ENCODE measurements at places on chromosomes 2 and 18.

GRCh38 chr18:43571078-43571689, 293.9 kb upstream of the SYT4 start:
- DNase-seq: no peak

DNA sequence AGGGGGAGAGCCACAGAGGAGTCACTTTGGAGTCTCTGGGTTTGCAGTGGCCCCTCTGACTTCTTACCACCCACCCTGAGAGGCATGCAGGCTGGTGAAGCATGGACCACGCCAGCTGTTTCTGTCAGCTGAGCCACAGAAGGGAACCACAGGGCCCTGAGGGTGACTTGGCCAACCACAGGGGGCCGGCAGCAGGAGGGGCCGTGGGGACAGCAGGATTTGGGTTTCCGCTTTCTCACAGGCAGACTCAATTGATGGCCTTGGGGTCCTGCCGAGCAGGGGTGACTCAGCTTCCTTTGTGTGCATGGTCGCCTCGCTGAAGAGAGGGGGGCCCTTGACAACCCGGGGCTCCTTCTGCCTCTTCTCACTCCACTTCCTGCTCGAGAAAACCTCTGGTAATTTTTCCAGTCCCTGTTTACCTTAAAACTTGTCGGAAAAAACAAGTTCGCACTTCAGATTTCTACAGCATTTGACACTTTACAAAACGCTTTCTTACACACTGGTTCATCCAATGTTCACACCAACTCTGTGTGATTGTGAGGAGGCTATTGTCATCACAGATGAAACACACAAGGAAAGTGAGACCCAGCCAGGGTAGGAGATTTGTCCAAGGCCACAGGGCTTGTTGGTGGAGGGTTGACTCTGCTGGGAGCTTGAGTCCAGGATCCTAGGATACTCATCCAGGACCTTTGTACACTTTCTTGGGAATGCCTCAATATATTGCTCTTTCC, 311.2 kb downstream of the LPIN1 start:
- no peak for DNase-seq

- no peak for DNase-seq
Measured at GRCh38 chr2:179751163-179751809, 110.1 kb downstream of the ZNF385B start.

GRCh38 chr2:30181176-30181575, 34.4 kb downstream of the YPEL5 start:
- no peak for DNase-seq

- no peak for DNase-seq
Measured at GRCh38 chr18:64180171-64180570, 31.3 kb upstream of the LINC00305 start.

DNA sequence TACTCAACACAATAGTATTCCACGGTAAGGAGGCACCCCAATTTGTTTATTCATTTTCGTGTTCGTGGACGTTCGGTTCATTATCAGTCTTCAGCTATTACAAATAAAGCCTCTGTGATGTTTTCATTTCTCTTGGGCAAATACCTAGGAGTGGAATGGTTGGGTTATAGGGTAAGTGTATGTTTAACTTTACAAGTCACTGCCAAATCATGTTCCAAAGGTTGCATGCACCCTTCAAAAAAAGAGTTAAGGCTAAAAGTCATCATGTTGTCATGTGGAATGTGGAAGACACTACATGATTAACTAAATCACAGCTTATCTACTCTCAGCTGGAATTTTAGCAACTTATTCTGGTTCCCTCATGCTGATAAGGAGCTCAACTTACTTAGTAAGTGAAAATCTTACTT, 15.8 kb downstream of the INO80C start:
- DNase-seq: no peak

DNA sequence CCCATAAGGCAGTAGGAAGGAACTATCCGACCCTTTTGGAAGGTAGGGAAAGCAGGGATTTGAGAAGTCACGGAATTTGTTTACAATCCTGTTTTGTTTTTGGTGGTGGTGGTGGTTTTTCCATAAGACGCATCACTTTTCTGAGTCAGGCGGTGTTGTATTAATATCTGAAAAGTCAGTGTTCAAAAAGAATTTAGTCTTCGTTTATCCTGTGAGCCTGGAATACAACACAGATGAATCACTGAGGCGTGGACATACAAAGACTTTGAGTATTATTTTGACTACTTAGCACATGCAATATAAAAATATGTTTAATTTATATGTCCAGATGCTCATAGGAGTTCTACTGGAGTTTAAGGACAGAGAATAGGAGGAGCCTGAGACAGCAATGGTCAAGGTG, 785 bp downstream of the ZNF892 start:
- no peak for DNase-seq

DNA sequence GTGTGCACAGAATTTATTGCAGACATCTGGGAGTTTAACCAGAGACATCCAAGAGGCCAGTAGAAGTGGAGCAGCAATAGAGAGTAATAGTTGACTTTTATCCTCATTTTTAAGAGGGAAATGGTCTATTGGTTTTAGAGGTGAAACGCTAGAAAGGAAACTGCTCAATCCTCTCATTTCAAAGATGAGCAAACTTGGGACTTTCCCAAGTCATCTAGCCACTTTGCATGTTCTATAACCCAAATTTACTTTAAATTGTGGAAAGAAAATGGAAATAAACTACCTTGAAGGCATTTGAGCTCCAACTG, 601.7 kb downstream of the ARHGAP15 start:
- no peak for DNase-seq

GRCh38 chr2:237625216-237625705, 2.1 kb upstream of the LRRFIP1 start:
- DNase-seq: no peak

DNA sequence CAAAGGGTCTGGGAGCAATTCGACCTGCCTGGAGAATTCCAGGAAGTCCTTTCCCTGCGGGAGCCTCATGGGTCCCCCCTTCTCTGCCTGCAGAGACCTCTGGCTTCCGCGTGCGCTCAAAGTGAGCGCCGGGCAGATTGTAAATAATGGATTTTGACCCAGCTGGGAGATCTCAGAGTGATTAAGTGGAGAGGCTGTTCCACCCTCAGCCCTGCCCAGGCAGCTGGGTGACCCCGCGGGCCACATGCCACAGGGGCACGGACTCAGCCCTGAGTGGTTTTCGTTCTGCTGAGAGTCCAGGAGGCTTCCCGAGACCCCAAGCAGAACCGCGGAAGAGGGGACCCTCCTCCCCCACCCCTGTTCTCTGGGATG, 1.2 kb downstream of the KCNG2 start:
- no peak for DNase-seq

GRCh38 chr2:155442755-155443372, 744.4 kb downstream of the KCNJ3 start:
- DNase-seq: no peak

GRCh38 chr2:69525261-69525660, 88.0 kb upstream of the NFU1 start:
- no peak for DNase-seq

DNA sequence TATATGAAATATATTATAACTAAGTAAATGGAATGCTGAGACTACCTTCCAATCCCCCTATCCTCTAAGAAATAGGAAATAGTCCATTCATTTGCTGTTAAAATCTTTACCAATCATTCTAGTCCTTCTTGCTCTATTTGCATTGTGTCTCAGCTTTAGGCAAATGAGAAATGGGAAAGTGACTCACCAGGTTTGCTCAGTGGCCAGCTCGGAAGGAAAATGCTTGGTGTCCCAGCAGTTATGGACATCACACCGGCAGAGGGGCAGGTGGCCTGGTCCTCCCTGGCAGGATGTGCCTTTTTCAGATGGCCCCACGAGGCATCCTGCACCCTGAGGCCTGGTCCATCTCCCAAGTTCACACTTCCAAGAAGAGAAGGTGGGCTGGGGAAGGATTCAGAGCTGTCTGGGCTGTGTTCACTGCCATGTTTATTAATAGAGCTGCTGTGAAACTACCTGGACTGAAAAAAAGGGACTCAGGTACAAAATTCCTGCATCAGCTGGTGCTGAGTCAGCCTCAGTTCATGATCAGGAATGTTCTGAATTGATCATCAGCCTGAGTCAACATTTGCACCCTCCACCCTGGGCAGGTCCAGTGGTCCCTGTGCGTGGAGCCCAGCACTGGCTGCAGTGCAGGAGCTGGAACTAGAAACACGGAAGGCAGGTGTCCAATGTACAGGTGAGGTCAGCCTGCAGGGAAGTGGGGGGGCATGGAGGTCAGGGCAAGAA, 60.1 kb upstream of the ARL4C start:
- DNase-seq: no peak

DNA sequence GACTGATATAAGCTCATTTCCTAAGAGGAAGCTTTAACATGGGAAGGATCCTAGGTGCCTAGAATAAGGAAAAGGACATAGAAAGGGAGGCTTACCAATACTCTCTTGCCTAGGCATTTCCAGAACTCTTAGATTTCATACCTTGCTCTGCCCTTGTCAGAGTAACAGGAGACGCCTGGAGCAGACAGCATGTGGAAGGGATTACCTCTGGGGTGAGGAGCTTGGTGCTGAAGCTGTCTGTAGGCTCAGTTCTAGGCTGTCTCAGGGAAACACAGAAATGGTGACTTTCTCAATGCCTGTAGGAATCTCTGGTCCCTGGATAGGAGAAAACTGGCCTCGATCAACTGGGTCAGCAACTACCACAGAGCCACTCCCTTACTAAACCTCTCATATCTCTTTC, 150.0 kb downstream of the SLC4A3 start:
- DNase-seq: no peak

DNA sequence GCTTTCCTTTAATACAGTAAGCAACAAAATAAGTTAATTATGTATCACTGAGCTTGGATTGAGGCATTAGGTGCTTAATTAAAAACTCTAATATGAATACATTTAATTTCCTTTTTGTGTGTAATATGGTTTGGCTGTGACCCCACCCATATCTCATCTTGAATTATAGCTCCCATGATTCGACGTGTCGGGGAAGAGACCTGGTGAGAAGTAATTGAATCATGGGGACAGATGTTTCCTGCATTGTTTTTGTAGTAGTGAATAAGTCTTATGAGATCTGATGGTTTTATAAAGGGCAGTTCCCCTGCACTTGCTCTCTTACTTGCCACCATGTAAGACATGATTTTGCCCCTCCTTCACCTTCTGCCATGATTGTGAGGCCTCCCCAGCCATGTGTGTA, 325.4 kb upstream of the CDH7 start:
- DNase-seq: no peak

DNA sequence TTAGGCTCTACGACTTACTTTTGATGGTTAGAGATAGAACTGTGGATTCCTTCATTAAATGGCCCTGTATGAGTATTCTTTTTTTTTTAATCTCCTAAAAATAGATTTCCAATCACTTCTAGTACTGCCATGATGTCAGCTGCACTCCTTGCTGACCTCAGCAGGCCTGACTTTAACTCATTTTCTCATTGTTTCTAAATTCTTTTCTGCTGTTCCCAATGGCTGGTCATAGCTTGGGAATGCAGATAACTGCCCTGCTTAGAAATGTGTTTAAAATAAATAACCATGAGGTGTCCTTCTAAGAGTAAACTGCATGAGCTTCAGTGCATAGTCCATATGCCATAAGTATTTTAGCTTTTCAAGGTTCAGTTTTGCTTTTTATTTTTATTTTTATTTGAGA, 15.7 kb downstream of the CCDC85A start:
- no peak for DNase-seq

DNA sequence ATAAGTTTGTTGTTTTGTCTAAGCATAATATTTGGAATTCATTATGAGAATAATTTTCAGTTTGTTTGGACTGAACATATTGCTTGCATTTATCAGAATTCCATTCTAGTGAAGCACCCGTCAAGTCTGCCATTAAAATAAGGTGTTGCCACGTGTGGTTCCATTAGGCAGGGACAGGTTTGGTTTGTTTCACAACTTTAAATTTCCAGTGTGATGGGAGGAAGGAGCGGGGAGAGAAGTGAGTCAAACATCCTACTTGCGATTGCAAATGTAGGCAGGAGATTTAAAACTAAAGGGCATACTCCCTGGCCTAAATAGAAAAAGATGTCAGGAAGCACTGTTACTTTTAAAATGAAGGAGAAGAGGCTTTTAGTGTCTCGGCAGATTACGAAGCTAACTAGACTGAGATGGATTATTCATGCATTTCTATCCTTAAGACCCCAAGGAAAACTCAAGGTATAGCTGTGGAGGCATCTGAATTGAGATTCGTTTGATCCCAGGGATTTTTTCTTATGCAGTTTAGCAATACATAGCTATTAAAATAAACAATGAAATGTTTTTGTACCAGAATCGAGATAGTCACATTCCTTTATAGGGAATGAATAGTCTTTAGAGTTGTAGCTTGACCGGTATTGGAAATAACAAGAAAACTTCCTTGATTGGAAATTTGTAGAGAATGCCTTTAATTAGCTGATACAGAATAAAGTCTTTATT, 19.8 kb downstream of the GRHL1 start:
- no peak for DNase-seq

DNA sequence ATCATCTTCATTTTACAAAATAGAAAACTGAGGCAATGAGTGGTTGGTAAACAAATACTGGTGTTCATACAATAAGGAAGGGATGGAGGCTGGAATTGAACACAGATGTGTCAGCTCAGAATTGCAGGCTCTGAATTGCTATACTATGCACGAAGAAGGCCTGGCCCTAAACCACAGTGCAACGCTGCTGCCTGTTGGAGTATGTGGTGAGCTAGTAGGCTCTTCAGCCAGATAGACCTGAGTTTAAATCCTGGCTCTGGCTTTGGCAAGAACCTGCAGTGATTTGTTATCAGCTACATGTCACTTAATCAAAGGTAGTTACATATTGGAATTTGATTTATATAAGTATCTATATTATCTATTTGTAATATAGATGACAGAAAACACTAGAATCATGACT, 1602.4 kb upstream of the CELF4 start:
- DNase-seq: no peak

DNA sequence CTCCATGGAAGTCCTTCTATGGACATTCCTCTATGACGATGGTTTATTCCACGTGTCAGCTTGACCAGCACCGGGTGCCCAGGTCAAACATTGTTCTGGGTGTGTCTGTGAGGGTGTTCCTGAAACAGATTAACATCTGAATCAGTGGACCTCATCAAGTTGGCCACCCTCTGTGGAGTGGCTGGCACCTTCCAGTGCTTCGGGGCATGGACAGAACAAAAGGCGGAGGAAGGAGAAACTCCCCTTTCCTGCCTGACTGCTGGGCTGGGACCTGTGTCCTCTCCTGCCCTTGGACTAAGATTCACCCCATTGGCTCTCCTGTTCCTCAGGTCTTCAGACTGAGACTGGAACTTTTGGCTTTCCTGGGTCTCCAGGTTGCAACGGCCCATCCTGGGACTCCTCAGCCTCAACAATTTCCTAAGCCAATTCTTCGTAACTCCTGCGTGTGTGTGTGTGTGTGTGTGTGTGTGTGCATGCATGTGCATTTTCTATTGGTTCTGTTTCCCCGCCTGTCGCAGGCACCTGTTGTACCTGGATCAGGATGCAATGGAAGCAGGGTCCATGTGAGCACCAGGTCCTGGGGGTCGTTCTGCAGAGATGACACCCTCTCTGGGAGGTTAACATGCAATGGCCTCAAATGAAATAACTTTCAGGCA, 357.2 kb upstream of the SALL3 start:
- DNase-seq: no peak

GRCh38 chr2:134590679-134591078, 128.1 kb downstream of the TMEM163 start:
- DNase-seq: no peak

- no peak for DNase-seq
Measured at GRCh38 chr2:207363761-207364290, 165.9 kb upstream of the CREB1 start.

Data from activated naive CD4-positive, alpha-beta T cell (primary cell).